Neural cell (in vitro differentiated cells): ENCODE measurements at places on chromosomes 3 and 15. TPM values are rescaled to one million over a fixed set of nuclear protein-coding genes. Genes with fewer than 3 reads are reported as not detected.

Gene RHO
- not detected in 2 replicates for polyA plus RNA-seq

Gene BUB1B
- 39.3 and 50.0 TPM in 2 replicates for polyA plus RNA-seq

Gene NEK10
- 17.6 and 29.7 TPM in 2 replicates for polyA plus RNA-seq

Gene GHSR
- polyA plus RNA-seq, result not detected in 2 replicates

Gene SEMA3G
- not detected in 2 replicates for polyA plus RNA-seq

Gene FETUB
- polyA plus RNA-seq, result not detected in 2 replicates

Gene VPS39
- polyA plus RNA-seq, result 59.9 and 73.5 TPM in 2 replicates

Gene ZIC4
- polyA plus RNA-seq, result 8.1 and 8.6 TPM in 2 replicates

Gene GABRR3
- polyA plus RNA-seq, result not detected in 2 replicates

Gene ADCY5
- 7.7 and 8.4 TPM in 2 replicates for polyA plus RNA-seq

Gene TBC1D5
- 22.0 and 28.3 TPM in 2 replicates for polyA plus RNA-seq

Gene WNT7A
- 13.3 and 17.7 TPM in 2 replicates for polyA plus RNA-seq

Gene DOCK3
- polyA plus RNA-seq, result 15.6 and 18.7 TPM in 2 replicates

Gene CATSPER2
- 2.0 and 4.5 TPM in 2 replicates for polyA plus RNA-seq

Gene MYL3
- polyA plus RNA-seq, result 2.1 TPM in 1 of 2 replicates, not detected in the other

Gene THSD4
- 0.46 and 1.3 TPM in 2 replicates for polyA plus RNA-seq

Gene LYZL4
- polyA plus RNA-seq, result not detected in 2 replicates

Gene DISP2
- polyA plus RNA-seq, result 5.0 and 26.0 TPM in 2 replicates

Gene ITIH1
- not detected in 2 replicates for polyA plus RNA-seq

Gene PLA2G4B
- 11.3 and 26.2 TPM in 2 replicates for polyA plus RNA-seq

Gene FEZF2
- 0.47 TPM in 1 of 2 replicates, not detected in the other for polyA plus RNA-seq

Gene GOLGA8J
- polyA plus RNA-seq, result not detected in 2 replicates

Gene MOBP
- not detected in 2 replicates for polyA plus RNA-seq

Gene HIGD2B
- not detected in 2 replicates for polyA plus RNA-seq

Gene AADAC
- polyA plus RNA-seq, result not detected in 2 replicates

Gene C3orf49
- polyA plus RNA-seq, result not detected in 2 replicates

Gene FAM107A
- 0.16 and 0.34 TPM in 2 replicates for polyA plus RNA-seq

Gene PPM1L
- polyA plus RNA-seq, result 24.9 and 28.3 TPM in 2 replicates

Gene CHL1
- 187 and 199 TPM in 2 replicates for polyA plus RNA-seq

Gene KBTBD13
- polyA plus RNA-seq, result not detected in 2 replicates

Gene OXTR
- 1.7 and 2.2 TPM in 2 replicates for polyA plus RNA-seq

Gene LRRC3B
- 49.9 and 56.4 TPM in 2 replicates for polyA plus RNA-seq

Gene LRRC31
- not detected in 2 replicates for polyA plus RNA-seq

Gene GAP43
- polyA plus RNA-seq, result 1,300 and 1,327 TPM in 2 replicates

Gene ISLR
- polyA plus RNA-seq, result not detected in 2 replicates

Gene PLCB2
- 7.4 and 9.2 TPM in 2 replicates for polyA plus RNA-seq

Gene SRGAP3
- 31.5 and 45.6 TPM in 2 replicates for polyA plus RNA-seq

Gene ZIC1
- 134 and 183 TPM in 2 replicates for polyA plus RNA-seq

Gene AHSG
- polyA plus RNA-seq, result 0.40 and 1.1 TPM in 2 replicates

Gene NFKBIZ
- polyA plus RNA-seq, result 0.84 and 1.8 TPM in 2 replicates

Gene SLC22A14
- polyA plus RNA-seq, result 0.16 and 0.25 TPM in 2 replicates

Gene STAG1
- polyA plus RNA-seq, result 29.7 and 30.8 TPM in 2 replicates

Gene C3orf22
- polyA plus RNA-seq, result not detected in 2 replicates

Gene CCK
- polyA plus RNA-seq, result not detected in 2 replicates

Gene C3orf52
- polyA plus RNA-seq, result 0.21 TPM in 1 of 2 replicates, not detected in the other

Gene CLSTN2
- 10.7 and 12.3 TPM in 2 replicates for polyA plus RNA-seq

Gene SYNPR
- polyA plus RNA-seq, result 2.0 and 4.4 TPM in 2 replicates

Gene PLEKHO2
- 0.88 and 1.3 TPM in 2 replicates for polyA plus RNA-seq

Gene SEC22C
- polyA plus RNA-seq, result 82.4 and 93.6 TPM in 2 replicates

Gene PODXL2
- polyA plus RNA-seq, result 266 and 342 TPM in 2 replicates

Gene GOLGA6A
- polyA plus RNA-seq, result 0.50 TPM in 2 replicates

Gene SPINK8
- not detected in 2 replicates for polyA plus RNA-seq

Gene NPAP1
- polyA plus RNA-seq, result 0.10 and 0.40 TPM in 2 replicates
